ENCODE measurements at places on chromosomes 3 and 15. TPM values are rescaled to one million over a fixed set of nuclear protein-coding genes. Genes with fewer than 3 reads are reported as not detected.

KLF15 gene
- total RNA-seq: 103 TPM

DNA sequence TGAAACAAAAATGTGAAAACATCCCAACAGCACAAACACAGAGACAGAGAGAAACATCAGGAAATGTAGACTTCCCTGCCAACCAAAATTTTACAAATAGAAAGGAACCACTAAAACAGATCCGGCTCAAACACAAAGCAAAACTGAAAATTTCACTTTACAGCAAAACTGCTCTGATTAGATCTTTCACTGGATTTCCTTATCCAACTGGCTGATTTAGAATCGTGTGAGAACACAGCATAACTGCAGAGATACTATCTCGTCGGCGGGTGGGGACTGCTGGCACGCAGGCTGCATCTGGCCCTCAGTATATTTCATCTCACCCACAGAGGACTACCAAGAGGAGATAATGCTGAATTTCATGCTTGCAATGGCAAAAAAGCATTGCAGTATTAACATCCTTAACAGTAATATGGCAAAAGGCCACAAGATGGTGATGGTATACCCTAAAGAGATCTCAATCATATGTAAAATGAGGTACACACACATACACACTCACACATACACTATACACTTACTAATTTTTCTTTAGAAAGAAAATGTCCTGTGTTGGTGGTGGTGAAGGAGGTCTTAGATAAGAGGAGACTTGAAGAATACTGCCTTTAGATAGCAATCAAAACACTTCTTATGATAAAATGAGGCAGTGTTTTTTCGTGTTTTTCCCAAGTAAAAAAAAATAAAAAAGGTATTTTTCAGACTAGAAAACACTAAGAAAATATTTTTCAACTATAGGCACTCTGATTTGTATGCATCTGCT lies 10.6 kb upstream of the LEO1 start:
- DNase-seq: no peak

GRCh38 chr3:112448939-112449338 lies 50.3 kb downstream of the BTLA start:
- DNase-seq: no peak

DNA sequence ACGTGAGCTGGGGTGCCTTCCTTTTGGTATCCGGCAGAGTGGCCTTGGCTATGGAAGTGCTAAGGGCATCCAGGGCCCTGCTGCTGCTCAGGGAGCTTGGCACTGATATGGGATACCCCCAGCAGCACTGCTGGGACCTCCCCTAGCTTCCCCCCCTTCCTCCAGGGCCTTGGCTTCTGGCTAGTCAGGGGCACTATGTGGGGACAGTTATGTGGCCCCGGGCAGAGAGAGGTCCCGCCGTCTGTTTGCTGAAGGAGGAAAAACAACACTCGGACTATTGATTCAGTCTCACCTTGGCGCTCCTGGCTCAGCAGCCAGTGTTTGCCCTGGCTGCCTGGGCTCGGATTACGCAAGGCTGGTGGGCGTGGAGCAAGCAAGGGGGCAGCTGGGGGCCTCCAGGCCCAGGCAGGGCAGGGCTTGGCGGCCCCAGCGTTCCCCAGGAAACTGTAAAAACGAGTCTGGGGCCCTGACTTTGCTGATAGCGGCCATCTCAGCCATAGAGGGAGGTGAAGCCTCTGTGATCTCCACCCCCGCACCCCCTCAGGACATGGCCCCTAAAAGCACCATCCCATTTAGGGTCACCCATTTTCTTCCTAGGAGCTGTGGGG lies 5.7 kb downstream of the FURIN start:
- DNase-seq: peak; percentile 82

- no peak for DNase-seq
These were observed 86.7 kb downstream of the IQSEC1 start for GRCh38 chr3:12986521-12986920.

GP9 gene
- not detected for total RNA-seq

DNA sequence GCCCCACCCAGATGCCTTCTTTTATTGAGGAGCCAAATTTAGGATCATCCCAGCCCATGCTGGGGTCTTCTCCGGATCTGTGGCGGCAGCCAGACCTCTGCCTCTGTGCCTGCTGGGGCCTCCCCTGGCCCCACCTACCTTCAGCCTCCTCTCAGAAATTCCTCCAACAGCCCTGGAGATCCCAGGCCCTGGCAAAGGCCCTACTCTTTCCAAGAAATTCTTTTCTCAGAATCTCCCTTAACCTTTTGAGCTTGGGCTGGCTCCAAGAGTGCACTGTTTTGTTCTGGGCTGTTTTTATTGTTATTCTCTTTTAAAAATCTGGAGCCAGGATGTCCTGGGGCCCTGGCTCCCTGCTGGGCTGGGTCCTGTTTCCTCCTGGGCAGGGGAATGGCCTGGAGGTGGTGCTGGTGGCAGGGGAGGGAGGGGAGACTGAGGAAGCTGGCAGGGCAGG lies 57.8 kb downstream of the GRIP2 start:
- no peak for DNase-seq

DNA sequence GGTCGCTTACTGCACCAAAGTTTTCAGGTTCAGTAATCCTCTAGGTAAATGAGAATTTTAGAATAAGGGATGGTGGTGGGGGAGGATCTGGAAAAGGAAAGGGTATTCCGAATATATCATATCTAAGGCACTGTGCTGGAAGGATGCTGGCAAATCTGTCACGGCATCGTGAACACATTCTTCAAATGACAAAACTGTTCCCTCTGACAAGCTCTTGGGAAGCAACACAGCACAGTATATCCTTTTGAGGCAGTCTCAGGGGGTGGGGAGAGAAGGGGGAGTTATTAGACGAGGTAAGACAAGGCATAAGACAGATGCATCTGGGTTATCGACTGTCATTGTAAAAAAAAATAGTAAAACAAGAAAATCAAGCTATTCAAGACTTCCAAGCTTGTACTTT lies 289.6 kb upstream of the LRRN1 start:
- DNase-seq: no peak

GRCh38 chr3:55147856-55148720 lies 220.2 kb upstream of the LRTM1 start:
- no peak for DNase-seq

IL20RB gene
- 0.14 TPM for total RNA-seq

DNA sequence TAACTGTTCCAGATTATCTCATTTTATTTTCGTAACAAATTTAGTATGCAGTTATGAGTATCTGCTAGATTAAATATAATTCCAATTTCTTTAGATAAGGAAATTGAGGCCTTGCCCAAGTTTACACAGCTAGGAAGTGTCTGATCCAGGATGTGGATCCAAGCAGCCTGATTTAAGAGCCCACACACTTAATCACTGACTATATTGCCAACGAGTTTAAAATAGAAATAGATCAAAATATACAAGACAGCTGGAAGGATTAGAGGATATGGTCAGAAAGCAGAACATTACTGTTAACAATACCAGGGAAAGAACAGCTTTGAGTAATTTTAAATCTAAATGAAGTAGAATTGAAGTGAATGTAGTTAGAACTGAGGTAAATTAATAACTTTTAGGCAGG lies 215.2 kb downstream of the C3orf38 start:
- DNase-seq: no peak

- DNase-seq: no peak
These were observed 1011.3 kb upstream of the NR2F2 start for GRCh38 chr15:95319242-95319641.

- peak; percentile 51 for DNase-seq
These were observed 46.2 kb downstream of the PTH1R start for GRCh38 chr3:46923559-46924350.

GRCh38 chr15:38041576-38041975 lies 107.1 kb downstream of the TMCO5A start:
- DNase-seq: no peak

CNTN4 gene
- 3.8 TPM for total RNA-seq

GRCh38 chr3:31250116-31250777 lies 282.5 kb upstream of the STT3B start:
- DNase-seq: no peak

GRCh38 chr3:73683706-73684105 lies 59.0 kb upstream of the PDZRN3 start:
- no peak for DNase-seq

DNA sequence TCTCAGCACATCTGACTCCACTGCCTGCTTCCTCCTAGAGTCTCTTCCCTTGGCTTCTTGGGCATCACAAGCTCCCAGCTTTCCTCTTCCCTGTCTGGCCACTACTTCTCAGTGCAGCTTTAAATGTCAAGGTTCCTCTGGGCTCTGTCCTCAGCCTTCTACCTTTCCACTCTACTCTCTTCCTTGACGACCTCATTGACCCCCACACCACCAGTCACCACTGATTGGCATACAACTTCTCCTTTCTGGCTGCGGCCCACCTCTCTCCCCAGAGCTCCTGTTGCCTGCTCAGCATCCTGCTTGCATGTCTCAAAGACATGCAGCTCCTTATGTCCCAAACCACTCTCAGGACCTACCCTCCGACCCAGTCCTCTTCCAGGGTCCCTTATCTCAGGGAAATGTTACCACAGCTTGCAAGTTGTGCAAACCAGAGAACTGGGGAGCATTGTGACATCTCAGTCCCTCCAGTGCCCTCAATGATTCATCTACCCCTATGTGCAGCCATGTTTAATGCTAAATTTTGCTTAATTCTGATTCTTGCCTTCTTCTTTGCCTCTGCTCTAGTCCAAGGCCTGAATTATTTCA lies 49.9 kb downstream of the TRPM1 start:
- no peak for DNase-seq

DNA sequence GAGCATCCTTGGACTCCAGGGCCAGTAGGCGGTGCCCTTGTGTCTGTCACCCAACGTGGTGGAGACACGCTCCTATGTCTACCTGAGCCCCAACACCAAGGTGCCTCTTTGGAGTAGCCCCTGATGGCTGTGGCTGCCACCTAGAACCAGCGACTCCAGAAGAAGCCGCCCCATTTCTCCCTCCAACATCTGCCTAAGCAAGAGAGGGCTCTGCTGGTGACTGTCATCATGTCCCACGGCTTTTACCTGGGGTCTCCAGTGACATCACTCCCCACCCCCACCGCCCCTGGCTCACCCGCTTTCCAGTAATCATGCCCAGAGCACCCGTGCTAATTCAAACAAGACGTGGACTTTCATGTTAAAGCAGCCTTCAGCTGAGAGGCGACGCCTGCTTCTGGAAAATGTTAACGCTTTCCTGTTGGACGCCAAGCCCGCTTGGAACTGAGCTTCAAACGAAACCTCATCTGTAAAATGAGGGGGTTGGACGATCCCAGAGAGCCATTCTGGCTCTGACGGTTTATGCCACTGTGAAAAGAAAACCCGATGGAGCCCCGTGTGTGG lies 57.0 kb downstream of the ISG20 start:
- DNase-seq: no peak

CELSR3 gene
- 0.37 TPM for total RNA-seq

DNA sequence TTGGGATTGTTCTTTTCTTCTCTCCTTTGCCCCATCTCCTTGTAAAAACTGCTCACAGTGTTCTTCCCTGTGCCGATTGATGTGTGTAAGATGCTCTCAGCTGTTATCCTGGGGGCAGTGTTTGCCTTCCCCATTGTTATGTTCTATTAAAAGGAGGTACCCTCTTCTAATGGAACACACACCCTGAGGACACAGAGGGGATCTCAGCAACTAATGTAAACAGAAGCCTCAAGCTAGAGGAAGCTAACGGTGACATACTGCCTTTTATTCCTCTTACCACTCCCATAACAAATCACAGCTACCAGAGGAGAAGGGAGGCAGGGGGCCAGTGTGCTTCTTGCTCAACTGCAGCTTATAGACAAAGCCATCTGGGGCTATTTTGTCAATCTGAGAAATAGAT lies 2.2 kb downstream of the TAGLN3 start:
- no peak for DNase-seq

DNA sequence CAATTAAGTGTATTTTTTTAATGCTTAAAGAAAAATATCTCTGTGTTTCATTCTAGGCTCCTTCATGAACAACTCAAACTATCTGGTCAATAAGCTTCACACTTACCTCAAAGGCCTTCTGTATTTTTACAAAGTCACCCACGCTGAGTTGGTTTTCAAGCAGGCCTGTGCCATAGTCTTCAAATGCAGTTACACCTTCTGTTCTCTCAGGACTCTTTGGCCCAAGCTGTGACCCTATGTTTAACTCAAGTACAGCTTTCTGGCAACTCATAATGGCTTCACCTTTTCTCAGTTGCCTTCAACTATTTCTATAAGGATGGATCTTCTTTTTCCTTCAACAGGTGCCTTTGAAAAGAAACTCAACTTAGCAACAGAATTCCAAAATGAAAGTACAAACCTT lies 587 bp downstream of the WDR49 start:
- no peak for DNase-seq

C2CD4A gene
- not detected for total RNA-seq

TIMP4 gene
- total RNA-seq: 0.70 TPM

CLSTN2 gene
- 0.09 TPM for total RNA-seq

- DNase-seq: peak; percentile 70
These were observed at the start of gene CYFIP1 for GRCh38 chr15:22980189-22981050. Gene CYFIP1, minus strand, starts transcription at chr15:22980368. Its CDS starts 33,083 bp downstream, at chr15:22947285.

FANCD2OS gene
- total RNA-seq: not detected

DNA sequence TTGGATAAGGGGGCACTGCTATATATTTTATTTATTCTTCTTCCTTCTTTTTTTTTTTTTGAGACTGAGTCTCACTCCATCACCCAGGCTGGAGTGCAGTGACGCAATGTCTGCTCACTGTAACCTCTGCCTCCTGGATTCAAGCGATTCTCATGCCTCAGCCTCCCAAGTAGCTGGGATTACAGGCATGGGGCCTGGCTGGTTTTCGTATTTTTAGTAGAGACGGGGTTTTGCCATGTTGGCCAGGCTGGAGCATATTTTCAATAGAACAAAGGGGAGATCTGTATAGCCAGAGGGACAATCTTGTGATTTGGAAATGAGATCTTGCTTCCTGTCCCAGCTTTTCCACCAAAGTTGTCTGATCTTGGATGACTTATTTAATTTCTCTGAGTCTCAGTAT lies 133.1 kb upstream of the ABHD17C start:
- DNase-seq: no peak

GRCh38 chr3:3102751-3103150 lies 7.4 kb downstream of the IL5RA start:
- DNase-seq: no peak

IQCH gene
- total RNA-seq: 1.6 TPM

TMEM108 gene
- not detected for total RNA-seq

GRCh38 chr3:66762916-66763693 lies 235.0 kb upstream of the KBTBD8 start:
- DNase-seq: no peak

MORC1 gene
- total RNA-seq: 0.14 TPM

PLSCR2 gene
- not detected for total RNA-seq

GRCh38 chr15:83094583-83094982 lies 12.9 kb upstream of the TM6SF1 start:
- no peak for DNase-seq

BOC gene
- 1.5 TPM for total RNA-seq

FGF12 gene
- total RNA-seq: 0.14 TPM

SCAMP5 gene
- 0.50 TPM for total RNA-seq

- no peak for DNase-seq
These were observed 41.0 kb upstream of the GP5 start for GRCh38 chr3:194439881-194440550.

DNA sequence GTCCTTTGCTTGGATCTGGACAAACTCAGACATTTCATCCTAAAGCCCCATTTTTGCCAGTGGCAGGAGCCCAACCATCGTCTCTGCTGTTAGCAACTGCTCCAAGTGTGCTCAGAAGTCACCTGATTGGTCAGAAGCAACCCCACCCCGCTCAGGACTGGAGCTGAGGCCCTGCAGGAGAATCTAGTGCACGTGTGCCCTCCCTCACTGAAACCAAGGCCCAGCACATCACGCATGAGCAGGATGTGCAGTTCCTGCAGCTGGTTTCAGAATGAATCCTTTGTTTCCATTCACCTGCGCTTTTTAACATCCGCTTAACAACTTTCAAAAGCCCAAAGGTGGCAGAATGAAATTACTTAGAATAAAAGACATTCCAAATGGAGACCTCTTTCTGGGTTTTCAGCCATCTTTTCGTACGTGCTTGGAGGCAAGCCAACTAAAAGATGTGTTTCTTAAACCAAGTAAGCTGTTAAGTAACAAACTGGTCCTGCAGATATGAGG lies 81.2 kb downstream of the SRGAP3 start:
- no peak for DNase-seq

Measured in liver (tissue), 10 donors.